Body of pancreas (tissue), 4 donors: ENCODE measurements at places on chromosomes 7 and 10.

GRCh38 chr7:11127114-11127785, 153.6 kb downstream of the PHF14 start:
- no peak for DNase-seq

DNA sequence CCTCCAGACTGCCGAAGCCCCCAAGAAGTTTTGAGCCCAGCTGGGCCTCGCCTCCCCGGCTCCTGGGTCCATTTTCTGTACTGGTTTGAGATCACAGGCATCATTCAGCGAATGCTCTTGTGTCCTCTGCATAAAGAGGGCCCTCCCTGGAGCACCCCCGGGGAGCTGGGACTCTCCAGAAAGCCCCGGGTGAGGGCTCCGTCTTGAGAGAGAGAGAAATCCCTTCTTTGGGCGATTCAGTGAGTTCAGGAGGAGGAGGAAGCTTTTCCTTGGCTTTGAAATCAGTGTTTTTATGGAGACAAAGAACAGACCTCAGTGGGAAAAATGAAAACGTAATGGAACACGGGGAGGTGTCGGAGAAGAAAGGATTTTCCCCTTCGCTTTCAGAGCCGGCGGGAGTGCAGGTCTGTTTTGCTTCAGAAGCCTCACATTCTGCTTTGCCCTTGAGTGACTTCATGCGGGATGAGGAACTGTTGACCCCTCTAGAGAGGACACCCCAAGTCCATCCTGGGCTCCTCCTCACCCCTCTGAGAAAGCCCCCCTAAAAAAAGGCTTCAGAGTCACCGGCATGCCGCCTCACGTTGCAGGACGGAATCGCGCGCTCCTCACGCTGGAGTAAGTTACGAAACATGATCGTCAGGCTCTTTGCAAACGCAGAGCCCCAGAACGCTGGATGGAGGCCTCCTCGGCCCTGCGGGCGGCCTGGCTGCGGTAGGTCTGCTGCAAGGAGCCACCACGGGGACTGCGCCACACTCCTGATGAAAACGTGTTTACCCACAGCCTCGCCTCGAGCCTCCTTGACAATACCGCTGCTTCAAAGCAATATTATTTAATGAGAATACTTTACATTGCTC, 8.5 kb upstream of the AP5Z1 start:
- no peak for DNase-seq

- no peak for DNase-seq
Measured at GRCh38 chr10:127372361-127372760, 176.0 kb upstream of the INSYN2A start.

DNA sequence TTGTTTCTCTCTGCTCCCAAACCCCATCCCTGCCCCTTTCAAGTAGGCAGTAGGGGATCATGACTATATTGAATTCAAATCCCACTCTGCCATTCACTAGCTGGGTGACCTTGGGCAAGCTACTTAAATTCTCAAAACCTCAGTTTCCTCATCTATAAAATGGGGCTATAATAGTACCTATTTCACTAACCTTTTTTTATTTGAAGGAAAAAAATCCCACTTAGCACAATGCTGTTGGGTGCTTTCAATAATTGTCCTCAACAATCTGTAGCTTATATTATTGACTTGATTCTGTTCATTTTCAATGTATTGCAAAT, 190.4 kb upstream of the YAE1 start:
- no peak for DNase-seq

- no peak for DNase-seq
Measured at GRCh38 chr10:85645926-85646711, 720.5 kb downstream of the GRID1 start.

DNA sequence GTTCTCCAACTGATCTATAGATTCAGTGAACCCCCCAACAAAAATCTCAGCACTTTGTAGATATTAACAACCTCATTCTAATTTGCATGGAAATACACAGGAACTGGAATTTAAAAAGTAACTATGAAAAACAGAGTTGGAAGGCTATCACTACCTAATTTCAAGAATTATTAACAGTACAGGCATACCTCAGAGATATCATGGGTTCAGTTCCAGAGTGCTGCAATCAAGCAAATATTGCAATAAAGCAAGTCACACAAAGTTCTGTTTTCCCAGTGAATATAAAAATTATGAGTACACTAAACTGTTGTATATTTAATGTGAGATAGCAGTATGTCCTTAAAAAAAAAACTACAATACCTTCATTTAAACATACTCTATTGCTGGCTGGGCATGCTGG, 78.5 kb downstream of the LARP4B start:
- no peak for DNase-seq

- peak; percentile 4 for DNase-seq
Measured at GRCh38 chr7:30652698-30653641, 29.3 kb downstream of the CRHR2 start.

GRCh38 chr7:148720472-148720871, 21.8 kb downstream of the CUL1 start:
- no peak for DNase-seq

DNA sequence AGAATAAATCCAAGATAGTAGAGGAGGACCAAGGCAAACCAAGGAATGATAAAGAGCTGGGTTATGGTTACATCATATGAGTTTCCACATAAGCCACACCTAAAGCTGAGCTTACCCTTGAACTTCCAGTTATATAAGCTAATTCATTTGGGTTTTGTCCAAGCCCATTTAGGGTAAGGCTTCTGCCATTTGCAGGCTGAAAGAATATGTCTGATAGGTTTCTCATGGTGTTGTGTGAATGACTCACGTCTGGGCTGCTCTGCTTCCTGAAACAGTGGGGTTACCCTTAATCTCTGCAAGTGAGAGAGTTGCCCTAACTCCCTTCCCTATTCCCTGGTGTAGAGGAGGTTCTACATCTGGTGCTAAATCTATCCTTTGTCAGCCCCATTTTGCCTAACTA, 60.8 kb downstream of the PTTG1IP2 start:
- no peak for DNase-seq

GRCh38 chr7:155349601-155350331, 52.1 kb downstream of the INSIG1 start:
- DNase-seq: peak; percentile 9

DNA sequence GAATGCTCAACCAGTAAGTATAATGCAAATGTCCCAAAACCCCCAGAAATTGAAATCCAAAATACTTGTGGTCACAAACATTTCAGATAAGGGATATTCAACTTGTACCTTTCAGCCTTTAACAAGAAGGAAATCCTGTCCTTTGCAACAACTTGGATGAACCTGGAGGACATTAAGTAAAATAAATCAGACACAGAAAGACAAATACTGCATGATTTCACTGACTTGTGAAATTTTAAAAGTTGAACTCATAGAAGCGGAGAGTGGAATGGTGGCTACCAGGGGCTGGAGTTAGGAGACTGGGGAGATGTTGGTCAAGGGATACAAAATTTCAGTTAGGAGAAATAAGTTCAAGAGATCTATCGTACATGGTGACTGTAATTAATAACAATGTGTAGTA, 187.6 kb downstream of the DNAH11 start:
- no peak for DNase-seq

DNA sequence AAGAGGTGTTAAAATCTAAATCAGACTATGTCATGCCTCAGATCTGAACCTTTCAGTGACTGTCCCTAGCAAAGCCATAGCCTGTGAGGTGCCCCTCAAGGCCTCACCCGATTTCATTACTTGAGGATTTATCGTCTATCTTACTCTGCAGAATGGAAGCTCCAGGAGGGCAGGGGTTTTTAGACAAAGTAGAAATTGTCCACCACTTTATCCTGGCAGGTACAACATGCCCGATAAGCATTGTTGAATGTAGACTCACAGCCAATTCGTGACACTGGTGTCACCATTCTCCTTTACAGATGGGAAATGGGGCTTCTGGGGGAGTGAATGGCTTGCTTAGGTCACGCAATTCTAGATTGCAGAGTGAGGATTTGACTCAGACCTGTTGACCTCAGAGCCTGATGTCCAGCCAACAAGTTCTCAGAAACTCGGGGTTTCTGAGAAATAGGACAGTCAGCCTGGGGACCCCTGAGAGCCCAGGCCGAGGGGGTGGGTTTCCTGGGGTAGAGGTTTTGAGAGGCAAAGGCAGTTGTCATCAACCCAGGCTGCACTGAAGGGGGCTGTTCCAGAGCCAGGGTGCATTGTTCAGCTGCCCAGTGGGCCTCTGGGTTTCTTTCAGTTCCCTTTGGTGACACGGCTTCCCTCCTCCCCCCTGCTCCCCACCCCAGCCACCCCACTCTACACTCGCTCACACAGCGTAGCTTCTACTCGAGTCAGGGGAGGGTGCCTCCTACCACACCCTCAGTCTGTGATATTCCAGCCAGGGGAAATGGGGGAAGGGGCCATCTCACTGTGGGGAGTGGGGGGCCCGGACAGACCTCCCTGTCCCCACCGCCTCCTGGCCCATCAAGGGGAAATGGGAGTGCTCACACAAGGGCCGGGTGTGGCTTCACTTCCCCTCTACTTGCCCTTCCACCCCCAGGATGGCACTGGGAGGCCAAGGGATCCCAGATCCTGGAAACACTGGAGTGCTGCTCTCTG, 3.1 kb upstream of the IRF5 start:
- DNase-seq: no peak

GRCh38 chr7:23474829-23475575, 4.7 kb upstream of the IGF2BP3 start:
- DNase-seq: no peak

- DNase-seq: no peak
Measured at GRCh38 chr7:47943676-47944474, 4.4 kb downstream of the PKD1L1 start.

DNA sequence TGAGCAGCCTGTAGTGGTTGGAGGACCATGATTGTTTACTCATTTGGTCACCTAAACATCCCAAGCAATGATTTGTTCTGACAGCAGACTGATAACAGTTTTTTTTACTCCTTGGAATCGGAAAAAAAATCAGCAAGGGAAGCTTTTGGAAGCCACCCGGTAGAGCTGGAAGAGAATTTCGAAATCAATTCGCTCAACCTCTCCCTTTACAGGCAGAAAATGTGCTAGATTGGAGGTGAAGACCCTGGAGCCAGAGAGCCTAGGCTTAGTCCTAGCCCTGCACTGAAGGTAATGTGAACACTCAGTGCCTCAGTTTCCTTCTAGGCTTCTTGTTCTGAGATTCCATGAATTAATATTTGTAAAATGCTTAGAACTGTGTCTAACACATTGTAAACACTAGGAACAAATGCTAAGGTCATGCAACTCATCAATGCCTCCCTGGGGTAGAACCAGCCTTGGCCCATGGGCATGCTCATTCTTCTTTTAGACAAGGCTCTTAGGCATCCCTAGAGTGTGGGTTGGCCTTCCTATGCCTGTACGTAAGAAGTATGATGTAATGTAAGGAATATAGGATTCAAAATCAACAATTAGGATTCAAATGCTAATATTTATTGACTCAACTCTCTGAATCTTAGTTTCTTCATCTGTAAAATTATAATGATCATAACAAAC, 52.7 kb downstream of the MET start:
- no peak for DNase-seq

- no peak for DNase-seq
Measured at GRCh38 chr7:40700653-40701421, 566.0 kb downstream of the SUGCT start.

DNA sequence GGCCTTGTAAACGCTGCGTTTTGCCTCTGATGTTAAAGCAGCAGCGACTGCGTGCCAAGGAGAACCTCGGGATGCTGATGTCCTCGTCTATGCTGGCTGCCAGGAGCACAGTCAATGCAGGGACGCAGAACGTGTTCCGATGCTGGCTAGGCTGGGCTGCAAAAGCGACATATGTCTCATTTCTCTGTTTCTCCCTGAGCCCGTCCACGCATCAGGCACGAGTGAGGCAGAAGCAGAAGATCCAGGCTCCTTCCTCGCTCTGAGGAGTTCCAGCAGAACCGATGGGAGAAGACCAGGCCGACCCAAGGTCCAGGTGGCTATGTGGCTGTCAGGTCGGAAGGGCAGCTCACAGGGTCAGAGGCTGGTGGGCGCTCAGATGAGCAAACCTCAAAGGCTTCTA, 3.7 kb upstream of the FOXL3 start:
- DNase-seq: no peak

- no peak for DNase-seq
Measured at GRCh38 chr7:91798425-91798824, 82.1 kb downstream of the MTERF1 start.

- DNase-seq: no peak
Measured at GRCh38 chr7:69908454-69908853, 310.2 kb downstream of the AUTS2 start.

DNA sequence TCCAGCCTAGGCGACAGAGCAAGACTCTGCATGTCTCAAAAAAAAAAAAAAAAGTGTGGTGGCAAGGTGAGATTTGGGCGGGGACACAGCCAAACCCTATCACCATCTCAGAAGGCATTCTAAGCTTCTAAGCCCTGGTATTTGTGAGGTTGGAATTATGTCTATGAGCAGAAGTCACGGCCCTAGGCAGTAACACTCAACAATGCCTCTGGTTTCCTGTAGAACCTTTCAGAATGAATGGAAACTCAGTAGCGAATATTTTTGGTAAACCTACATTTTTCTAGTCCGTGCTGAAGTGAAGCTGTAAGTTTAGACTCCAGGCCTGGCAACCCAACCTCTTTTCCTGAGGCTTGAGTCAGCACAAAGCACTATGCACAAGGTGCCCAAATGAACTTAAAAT, 88.3 kb downstream of the FAM107B start:
- DNase-seq: no peak

GRCh38 chr7:129889133-129889844, 63.5 kb downstream of the UBE2H start:
- no peak for DNase-seq

DNA sequence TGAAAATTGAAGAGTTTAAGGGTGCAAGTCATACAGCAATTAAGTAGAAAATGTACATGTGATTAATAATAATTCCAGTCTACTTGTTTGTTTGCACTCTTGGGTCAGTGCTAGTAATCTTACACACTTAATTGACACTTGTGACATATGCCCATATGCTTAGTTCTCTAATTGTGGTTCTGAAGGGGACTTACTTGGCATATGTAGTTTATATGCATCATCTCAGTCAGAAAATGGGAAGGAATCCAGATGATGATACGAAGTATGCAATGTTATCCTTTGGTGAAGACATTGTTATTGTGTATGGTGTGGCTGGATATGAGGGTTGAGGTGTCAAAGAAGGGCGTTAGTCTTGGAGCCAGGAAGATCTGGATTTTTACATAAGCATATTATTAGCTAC, 193.5 kb upstream of the HDAC9 start:
- no peak for DNase-seq

- DNase-seq: peak; percentile 88
Measured at GRCh38 chr7:139691253-139691781, 86.5 kb downstream of the HIPK2 start.

GRCh38 chr10:24650669-24651391, 72.9 kb downstream of the ARHGAP21 start:
- DNase-seq: no peak
